ENCODE measurements at places on chromosomes 4 and X.

GRCh38 chrX:42824541-42824940 lies 46.6 kb upstream of the PPP1R2C start:
- no peak for DNase-seq

DNA sequence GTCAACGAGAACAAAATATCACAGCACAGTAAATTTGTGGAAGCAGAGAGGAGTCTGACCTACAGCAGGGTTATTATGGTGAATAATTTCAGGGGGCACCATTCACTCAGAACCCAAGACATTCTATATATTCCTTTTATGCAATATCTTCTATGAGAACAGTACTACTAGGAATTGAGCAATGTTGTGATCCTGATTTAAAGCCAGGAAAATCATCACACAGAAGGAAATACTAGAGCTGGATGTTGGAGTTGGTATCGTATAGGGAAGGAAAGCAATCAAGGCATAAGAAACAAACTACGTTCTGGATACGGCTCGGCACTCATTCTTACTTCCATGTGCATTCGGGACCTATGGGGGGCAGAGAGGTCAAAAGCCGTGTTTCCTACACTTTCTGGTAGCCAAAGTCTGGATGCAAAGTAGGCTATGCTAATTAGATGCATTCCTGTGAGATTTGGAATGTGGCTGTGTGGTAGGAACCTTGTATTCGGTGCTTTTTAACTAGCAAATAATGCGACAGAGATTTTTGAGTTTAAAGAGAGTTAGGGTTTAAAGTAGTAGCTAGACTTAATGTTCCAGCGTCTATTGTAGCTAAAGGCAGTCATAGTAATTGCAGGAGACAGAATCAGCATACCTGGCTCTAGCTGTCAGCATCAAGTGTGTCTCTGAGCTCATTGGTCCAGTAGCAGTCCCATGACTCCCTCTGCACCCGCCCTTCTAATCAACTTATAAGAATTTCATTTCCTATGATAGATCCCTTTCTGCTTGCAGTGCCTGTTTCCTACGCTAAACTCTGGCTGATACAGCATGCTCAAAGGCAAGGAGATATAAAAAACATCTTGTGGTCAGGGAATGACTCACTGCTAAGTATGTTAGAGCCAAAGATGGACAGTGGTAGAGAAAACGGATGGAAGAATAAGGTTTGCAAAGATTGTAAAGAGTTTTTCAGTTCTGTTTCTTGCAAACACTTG lies 43.3 kb upstream of the PDGFC start:
- DNase-seq = no peak

GRCh38 chr4:5034206-5034605 lies 14.9 kb upstream of the CYTL1 start:
- no peak for DNase-seq

- no peak for DNase-seq
Observed at GRCh38 chr4:6235901-6236640, 33.6 kb upstream of the WFS1 start.

DNA sequence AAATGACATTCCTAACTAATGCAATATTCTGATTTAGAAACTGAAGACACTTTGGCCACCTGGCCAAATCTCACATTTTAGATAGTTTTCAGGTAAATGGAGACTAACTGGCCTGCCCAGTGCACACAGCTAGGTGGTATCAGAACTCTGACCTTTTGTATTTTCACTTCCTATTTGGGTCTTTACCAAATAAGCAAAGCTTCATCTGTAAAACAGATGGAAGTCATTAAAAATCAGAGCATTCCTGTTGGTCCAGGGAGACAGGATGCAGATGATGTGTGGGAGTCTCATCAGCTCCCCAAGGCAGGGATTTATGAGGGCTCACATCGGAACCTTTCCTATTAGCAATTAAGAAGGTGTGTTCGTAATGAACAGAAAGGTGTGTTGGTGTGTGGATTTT lies 57.7 kb downstream of the ARHGAP10 start:
- DNase-seq = no peak

DNA sequence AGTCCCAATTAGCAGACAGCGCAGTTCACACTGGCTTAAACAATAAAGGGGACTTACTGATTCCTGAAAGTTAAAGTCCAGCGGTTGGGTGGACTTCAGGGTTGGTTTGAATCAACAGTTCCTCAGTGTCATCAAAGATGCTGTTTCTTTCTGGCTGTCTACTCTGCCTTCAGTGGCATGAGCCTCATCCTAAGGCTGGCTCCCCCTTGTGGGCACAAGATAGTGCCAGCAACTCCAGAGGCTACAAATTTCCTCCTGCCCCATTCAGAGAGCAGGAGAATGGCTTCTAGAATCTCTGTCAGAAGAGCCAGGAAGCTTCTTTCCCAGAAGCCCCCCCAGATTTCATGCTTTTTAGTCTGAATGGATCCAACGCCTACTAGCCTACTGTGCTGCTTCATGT lies 82.4 kb upstream of the MTM1 start:
- DNase-seq = peak; percentile 5

DNA sequence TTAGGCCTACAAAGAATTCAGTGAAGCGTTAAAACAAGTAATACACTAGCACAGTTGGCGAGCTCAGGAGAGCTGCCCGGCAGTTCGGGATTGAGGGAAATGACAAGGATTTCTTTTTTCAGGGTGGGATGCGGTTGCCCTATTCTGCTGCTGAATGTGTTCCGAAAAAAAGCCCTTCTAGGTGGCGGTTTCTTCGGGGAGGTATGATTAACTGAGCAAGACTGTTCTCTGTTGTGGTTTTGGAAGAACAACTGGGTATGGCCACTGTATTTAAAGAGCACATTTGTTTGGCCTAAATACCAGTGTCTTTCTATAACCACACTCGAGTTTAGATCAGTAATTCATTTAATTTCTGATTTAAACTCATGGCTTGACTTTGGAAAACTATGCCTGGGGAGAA lies 459.7 kb upstream of the FAT1 start:
- DNase-seq = no peak

DNA sequence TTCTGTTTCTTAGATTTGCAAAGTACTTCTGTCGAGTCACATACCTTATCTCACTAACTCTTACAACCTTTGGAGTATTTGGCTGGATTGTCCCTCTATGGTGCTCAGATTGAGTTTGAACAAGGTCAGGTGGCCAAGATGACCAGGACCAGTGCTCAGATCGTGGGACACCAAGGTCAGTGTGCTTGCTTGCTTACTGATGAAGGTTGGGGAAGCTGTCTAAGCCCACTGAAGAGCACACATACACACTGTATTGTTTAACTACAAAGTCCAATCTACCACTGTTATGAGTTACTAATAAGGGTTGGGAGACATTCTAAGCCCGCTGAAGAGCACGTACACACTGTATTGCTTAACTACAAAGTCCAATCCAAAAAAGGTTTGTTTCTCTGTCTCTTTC lies 53.7 kb downstream of the TAB3 start:
- no peak for DNase-seq

GRCh38 chr4:39394706-39395105 lies 12.0 kb upstream of the KLB start:
- no peak for DNase-seq

DNA sequence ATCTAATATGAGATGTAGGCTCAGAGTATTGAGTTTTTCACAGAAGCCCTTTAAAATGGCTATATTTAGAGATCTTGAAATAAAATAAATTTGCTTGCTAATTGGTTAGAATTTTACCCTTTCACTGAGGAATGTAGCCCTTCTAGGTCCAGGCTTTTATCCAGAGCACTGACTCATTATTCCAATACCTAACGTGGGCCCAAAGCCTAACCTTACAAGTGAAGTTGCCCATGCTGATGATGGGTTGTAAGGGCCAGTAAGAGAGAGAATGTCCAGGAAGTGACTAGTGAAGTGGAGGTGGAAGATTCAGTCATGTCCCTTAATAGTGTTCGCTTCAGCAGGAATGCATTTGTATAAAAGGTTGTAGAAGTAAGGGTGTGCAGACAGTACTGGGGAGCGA lies 155.9 kb downstream of the STIM2 start:
- DNase-seq = no peak

DNA sequence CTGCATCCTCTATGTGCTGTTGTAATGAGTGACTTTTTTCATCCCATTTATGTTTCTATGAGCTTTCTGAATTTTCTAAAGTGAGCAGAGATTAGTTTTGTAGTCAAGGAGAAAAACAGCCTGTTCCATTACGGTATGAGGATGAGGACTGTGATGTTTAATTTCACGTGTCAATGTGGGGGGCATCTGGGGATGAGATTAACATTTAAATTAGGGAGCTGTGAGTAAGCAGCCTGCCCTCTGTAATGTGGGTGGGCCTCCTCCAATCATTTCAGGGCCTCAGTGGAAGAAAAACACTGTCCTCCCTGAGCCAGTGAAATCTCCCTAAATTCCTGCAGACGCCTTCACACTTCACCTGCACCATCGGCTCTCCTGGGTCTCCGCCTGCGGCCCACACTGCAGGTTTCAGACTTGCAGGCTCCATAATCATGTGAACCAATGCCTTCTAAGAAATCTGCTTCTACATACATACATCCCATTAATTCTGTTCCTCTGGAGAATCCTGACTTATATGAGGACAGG lies 121.7 kb downstream of the AFAP1 start:
- no peak for DNase-seq

GRCh38 chr4:124053872-124054538 lies 657.4 kb downstream of the SPRY1 start:
- no peak for DNase-seq

- peak; percentile 40 for DNase-seq
Observed at GRCh38 chr4:48578132-48578968, 88.3 kb downstream of the ZAR1 start.

DNA sequence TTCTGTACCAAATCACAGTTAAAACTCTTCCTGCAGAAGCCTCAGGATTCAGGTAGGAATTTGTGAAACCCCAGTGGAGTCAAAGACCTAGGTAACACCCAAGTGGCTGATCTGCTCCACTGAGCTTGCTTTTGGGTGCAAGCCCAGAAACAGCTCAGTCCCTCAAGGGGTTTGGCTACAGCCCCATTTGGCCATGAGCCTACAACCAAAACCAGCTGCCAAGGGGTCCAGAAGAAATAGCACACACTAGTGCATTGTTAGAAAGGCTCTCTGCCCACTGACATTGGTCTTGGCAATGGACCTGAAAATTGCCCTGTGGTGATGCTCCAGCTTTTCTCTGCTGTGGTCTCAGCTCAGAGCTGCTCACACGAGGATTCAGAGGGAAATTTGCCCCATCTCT lies 577.4 kb upstream of the INTU start:
- no peak for DNase-seq

- no peak for DNase-seq
Observed at GRCh38 chr4:108700081-108700757, 49.8 kb downstream of the OSTC start.

DNA sequence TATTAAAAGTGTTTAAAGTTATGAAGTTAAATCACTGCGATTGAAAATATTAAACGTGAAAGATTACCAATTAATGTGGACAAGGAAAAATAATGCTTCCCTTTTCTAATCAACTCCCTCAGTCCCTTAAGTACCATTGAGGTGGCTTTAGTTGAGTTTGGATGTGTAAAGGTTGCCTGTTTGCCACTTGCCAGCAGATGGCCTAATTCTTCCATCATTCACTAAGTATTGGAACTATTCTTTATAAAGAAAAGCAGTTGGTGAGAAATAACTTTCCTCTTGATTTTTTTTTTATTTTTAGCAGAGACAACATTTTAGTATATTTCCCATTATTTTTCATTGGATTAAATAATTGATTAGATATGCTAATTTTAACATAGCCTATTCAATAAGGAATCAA lies 295.9 kb upstream of the TACR3 start:
- no peak for DNase-seq

DNA sequence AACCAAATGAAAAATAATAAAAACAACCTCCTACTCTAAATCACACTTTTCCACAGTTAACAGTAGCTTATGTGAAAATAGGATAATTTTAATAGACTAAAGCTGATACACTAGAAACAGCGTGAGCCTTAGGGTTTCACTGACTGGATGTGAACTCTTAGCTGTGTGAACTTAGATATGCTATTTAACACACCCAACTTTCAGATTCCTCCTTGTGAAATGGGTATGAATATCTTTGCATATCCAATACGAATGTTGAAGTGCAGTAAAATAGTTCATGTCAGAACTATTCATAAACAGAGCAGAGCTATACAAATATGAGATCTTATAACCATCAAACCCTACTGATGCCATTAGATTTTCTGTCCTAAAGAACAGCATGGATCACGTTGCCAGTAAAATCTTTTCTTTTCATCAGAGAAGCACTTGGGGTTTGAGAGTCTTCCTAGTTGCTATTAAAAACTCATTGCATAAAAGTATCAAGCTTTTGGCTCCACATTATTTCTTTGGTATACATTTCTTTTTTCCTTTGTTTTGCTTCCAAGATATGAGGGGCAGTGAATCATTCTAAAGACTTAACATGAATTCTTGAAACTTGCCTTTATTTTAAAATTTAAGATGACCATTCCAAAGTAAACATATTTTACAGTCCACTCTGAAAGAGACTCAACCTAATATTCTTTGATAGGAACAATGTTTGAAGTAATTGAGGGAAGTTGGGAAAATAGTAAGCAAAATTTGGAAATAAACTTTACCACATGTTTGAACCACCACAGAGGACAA lies 102.4 kb downstream of the CPE start:
- DNase-seq = no peak

- no peak for DNase-seq
Observed at GRCh38 chrX:120727911-120728310, 98.1 kb upstream of the C1GALT1C1 start.

DNA sequence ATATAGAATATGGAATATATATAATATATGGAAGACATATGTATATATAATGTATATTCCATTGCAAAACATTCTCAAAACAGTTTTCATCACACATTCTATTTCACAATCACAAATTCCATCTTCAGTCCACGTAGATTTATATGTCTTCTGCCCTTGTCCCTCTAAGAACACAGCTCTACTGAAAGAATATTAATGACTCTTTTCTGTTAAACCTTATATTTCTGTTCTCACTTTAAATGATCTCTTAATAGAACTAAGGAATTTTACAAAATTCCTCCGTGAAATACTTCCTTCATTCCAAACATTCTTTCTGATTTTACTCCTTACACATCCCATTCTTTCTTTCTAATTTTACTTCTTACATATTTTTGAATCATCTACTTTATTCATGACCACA lies 1043.1 kb upstream of the PABPC4L start:
- no peak for DNase-seq

- DNase-seq = no peak
Observed at GRCh38 chr4:96916711-96917110, 1076.8 kb downstream of the PDHA2 start.

DNA sequence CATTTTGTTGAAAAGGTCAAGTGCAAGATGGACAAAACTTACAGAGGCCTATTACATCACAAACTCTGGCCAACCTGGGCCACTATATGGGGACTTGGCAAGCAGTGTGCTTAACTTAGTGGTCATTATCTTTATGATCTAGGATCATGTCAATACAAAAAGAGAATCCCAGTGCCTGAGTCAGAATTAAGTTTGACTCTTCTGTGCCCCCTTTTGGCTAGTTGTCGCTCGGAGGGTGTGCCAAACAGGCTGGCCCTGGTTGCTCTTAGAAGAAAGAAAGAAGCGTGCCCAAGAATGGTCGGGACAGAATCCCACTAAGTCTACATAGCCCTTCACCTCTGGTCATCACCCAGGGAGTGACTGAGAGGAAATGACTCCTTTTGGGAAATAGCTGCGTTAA lies 100.1 kb downstream of the EIF4E start:
- no peak for DNase-seq
